ENCODE measurements at places on chromosomes 13 and 19.
A peak's percentile ranks its signal among the peaks of the same experiment; 100 is the strongest.

GRCh38 chr13:27432611-27433210 is 8.3 kb downstream of the GTF3A start:
- no peak for DNase-seq

DNA sequence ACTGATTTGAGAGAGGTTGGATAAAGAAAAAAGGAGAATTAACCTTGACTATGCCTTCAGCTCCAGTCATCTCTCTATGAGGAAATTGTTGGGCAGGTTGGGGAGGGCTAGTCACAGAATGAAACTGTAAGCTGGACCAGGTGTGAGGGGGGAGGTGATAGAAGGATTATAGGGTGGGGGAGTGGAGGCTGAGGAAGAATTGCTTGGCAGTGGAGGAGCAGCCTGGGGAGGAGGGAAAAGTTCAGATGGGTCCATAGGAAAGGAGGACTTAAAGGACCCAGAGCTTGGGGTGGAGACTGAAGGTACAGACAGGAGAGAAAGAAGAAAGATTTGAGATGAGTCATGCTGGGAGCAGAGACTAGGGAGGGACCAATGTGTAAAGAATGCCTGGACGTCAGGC is 8.2 kb upstream of the ZNF431 start:
- DNase-seq, result no peak

- no peak for DNase-seq
Observed at GRCh38 chr19:35056513-35057063, 15.1 kb downstream of the HPN start.

DNA sequence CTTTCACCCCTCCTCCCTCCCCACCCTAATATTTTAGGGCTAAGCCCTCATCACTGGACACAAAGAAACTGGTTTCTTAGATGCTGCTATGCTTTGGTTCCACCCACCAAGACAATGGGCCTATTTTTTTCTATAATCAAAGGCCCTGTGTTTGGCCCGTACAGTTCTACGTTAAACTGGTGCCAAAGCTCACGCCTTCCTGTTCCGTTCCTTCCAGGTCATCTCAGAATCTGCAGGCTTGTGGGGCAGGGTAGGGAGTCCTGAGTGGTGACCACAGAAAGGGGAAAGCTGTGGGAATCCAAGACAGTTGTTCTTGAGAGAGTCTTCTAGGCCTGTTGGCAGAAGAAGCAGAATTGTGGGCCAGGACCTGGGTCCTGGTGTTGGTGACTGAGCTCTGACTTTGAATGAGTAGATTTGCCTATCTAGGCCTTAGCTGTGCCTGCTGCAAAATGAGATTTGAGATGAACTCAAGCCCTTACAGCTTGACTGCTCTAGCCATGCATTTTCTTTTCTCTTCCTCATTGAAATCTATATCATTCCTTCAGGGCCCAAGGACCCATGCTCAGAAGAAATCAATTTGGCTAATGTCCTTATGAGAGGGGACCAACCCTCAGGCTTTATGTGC is 19.1 kb upstream of the CXCL17 start:
- no peak for DNase-seq

- DNase-seq, result no peak
Observed at GRCh38 chr13:45048890-45049407, 59.6 kb downstream of the GPALPP1 start.

DNA sequence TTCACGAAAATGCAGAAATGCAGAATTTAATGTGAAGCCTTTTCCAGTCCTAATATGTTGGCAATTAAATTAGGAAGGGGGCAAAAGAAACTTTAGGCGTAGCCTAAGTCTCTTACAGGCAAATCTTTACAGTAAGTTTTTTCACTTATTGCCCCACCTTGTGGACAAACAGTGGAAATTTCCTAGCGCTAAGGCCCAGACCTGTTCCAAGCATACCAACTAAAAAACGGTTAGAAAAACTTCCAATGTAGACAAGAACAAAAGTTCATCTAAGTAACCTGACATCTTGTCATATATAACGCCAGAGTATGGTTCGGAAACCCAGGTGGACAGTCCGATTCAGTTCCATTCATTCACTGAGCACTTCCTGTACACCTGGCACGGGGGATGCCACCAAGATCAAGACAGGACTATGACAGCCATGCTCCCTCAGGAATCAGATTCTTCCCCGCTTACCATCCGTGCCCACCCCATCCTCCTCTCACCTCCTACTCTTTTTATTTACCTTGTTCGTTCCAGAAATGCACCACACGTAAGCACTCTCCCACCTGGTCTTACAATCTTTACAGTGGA is 4.9 kb downstream of the ZAR1L start:
- DNase-seq, result no peak

DNA sequence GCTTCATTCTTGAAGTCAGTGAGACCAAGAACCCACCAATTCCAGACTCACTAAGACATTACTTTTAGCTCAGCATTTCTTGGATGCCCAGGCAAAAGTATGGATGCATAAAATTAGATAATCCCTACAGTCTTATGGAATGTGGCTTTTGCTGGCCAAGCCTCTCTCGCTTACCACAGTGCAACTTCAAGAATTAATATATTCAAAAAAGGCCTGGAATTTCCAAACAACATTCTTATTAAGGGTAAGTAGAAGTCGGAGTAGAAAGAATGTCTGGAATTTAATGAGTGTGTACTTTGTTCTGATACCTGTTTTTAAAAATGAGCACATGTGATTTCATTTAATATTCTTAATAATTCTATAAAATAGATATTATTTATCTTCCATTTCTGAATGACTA is 302.4 kb upstream of the TMTC4 start:
- DNase-seq, result no peak

DNA sequence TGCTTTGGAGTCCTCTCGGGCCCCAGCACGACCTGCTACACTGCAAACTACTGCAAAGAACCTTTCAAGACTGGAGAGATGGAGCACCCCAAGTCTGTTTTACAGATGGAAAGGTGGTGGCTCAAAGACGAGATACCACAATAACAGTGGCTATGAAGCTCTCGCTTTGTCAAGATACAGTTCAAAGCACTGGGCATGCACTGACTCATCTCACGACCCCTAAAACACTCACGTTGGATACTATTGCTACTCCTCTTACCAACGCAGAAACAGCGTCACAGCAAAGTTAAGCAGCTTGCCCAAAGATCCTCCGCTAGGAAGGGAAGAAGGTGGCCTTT is 24.0 kb upstream of the LAIR1 start:
- DNase-seq, result no peak

- DNase-seq, result no peak
Observed at GRCh38 chr19:35267353-35267817, 1.4 kb upstream of the USF2 start.

- DNase-seq, result no peak
Observed at GRCh38 chr13:26362261-26362660, 108.3 kb downstream of the CDK8 start.

GRCh38 chr13:113585896-113586295 is 1.3 kb downstream of the TFDP1 start:
- DNase-seq, result no peak

DNA sequence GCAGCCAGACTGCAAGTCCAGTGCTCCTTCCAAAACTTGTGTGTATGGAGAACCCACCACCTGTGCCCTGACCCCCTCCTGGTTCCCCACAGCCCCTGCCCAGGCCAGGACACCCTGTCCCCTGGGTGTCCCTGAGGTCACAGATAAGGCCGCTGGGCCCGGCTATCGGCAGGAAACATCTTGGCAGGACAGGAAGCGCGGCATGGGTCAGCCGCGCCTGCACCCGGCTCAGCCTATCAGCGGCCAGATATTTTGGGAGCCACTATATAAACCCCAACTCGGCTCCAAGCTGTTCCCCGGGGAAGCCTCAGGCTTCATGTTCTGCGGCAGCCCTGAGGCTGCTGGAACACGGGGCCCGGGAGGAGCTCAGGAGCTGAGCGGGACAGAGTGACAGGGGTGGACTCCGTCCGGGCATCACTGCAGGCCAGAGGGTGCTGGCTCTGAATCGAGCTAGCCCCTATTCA is 60.8 kb downstream of the AP1M1 start:
- DNase-seq, result no peak

GRCh38 chr19:20351244-20351643 is 184.2 kb downstream of the ZNF486 start:
- no peak for DNase-seq

- no peak for DNase-seq
Observed at GRCh38 chr13:99974939-99975561, 3.5 kb upstream of the ZIC5 start.

- DNase-seq, result no peak
Observed at GRCh38 chr19:46033401-46033800, 7.4 kb downstream of the IGFL4 start.

DNA sequence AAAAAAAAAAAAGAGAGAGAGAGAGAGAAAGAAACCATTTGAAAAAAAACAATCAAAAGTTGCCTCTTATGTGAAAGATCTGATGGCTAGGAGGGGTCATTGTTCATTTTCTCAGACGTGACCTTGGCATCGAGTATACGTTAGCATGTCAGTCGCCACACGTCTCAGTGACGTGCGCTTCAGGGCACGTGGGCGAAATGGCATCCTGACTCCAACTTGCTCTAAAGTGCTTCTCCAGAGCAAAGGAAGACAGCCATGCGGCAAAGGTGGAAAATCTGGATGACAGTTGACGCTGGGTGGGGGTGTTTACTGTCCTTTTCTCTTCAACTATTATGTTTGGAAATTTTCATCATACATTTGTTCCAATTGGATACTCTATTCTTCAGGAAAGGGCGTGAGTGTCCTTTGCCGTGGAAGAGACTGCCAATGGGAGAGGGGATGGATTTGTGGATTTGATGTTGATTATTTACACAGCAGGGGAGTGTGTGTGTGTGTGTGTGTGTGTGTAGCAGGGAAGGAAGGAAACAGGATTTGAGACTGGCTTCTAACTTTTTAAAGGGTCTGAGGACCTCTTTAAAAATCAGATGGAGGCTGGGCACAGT is 25.0 kb downstream of the KLF2 start:
- DNase-seq, result no peak

DNA sequence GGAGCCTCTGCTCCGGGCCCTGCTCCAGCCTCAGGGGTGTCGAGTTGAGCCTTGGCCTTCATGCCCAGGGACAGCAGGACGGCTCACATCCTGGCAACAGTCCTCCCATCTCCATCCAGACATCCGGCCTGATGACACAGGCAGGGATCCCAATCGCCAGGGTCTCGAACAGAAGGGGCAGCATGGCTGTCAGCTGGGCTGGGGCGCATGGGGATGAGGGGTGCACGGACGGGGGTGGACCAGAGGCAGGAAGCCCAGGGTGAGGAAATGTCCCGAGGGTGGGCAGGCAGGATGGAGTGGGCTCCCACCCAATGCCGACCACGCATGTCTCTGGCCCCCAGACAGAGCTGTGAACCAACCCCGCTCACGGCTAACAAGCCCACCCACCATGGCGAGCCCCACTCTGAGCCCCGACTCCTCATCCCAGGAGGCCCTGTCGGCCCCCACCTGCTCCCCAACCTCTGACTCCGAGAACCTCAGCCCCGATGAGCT is 16.2 kb downstream of the EVI5L start:
- no peak for DNase-seq

DNA sequence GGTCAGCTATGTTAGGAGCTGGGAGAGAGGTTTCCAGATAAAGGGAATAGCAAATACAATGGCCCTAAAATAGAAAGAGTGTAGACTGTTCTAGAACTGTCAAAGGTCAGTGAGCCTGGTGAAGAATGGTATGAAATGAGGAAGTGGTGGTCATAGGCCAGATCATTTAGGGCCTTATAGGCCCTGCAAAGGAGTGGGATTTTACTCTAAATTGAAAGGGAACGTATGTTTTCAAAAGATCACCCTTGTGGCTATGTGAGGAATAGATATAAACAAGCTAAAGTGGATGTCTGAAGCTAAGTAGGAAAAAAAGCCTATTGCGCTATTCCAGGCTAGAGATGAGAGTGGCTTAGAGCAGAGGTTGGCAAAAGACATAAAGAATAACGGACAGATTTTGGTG is 70.7 kb upstream of the TDRD3 start:
- DNase-seq, result no peak

DNA sequence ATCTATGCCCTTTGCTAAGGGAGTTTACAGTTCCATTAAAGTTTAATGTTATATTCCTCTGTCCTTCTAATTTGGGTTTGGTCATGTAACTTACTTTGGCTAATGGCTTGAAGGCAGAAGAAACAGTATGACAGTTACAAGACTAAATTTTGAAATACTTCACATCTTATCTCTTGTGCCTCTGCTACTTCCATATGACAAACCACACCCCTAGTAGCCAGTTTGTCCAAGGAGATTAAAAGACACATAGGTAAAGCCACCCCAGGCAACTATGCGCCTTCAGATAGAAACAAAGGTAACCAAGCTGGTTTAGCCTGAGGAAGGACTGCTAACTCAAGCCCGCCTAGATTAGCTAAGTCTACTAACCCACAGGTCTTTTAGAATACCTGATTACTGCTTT is 273.4 kb upstream of the MIR17HG start:
- no peak for DNase-seq

DNA sequence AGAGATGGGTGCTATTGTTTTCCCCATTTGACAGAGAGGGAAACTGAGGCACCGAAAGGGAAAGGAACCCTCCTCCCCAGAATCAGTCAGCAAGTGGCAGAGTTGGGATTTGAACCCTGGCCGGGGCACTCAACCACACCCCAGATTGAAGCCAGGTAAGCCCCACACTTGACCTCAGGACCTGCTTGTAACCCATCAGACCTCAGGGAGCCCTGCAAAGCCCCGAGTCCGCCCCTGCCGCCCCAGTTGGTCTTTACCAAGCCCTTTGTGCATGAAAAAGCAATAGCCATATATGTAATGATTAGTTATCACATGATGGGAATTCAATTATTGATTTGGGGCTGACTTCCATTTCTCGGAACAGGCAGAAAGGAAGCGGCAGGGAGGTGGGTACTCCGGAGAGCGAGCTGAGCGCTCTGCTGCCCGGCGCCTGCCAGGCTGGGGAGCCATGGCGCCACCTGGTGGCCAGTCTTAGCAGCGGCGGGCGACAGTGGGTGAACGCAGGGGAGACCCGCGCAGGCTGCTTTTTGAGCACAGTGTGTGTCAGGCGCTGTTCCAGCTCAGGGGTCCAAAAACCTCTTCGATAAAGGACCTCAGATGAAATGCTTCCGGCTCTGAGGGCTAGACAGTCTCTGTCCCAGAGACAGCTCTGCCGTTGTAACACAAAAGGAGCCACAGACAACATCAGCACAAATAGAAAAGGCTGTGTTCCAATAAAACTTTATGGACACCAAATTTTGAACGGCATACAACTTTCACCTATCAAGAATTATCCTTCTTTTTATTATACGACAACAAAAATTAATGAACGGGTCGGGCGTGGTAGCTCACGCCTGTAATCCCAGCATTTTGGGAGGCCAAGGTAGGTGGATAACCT is 82.9 kb upstream of the CACNA1A start:
- peak; percentile 32 for DNase-seq

GRCh38 chr19:368630-369024 is 24.0 kb upstream of the MIER2 start:
- DNase-seq, result no peak

- peak; percentile 80 for DNase-seq
Observed at GRCh38 chr19:46784262-46785053, 3.9 kb downstream of the SLC1A5 start.

All from stromal cell of bone marrow (primary cell).